ENCODE measurements at places on chromosomes 12 and 14.

GRCh38 chr12:11716794-11717518, 67.5 kb downstream of the ETV6 start:
- no peak for DNase-seq

DNA sequence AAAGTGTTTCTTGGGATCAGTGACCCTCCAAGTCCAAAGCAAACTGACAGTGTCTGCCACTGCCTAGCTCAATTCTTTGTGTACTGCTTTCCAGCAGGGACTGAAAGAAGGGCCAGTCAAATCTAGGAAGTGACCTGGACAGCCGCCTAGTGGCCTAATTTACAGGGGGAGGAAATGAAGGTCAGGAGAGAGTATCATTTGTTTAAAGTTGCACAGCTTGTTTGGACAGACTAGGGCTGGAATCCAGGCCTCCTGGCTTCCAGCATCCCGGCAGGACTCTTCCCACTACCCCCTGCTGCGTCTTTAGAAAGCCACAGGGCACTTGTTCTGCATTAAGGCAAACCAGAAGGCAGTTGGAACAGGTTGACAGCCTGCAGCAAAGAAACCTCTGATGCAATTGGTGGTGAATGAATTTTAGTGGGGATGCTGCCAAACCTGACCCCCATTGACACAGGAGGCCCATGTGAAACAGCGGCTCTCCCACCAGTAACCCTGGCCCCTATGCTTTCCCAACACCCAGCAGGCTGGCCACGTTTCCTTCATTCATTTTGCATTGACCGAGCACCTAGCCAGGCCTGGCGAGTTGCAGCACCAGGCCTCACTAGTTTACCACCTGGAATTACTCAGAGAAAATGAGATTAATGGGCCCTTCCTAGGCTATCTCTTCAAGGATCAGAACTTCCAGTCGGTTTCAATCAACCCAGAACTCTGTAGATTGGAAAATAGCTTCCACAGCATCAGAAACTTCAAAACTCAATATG, 28.2 kb downstream of the GALNT16 start:
- peak; percentile 73 for DNase-seq

GRCh38 chr14:101069228-101069549, 165.7 kb upstream of the RTL1 start:
- no peak for DNase-seq

- DNase-seq, result peak; percentile 8
Observed at GRCh38 chr12:101343893-101344292, 63.7 kb downstream of the ARL1 start.

DNA sequence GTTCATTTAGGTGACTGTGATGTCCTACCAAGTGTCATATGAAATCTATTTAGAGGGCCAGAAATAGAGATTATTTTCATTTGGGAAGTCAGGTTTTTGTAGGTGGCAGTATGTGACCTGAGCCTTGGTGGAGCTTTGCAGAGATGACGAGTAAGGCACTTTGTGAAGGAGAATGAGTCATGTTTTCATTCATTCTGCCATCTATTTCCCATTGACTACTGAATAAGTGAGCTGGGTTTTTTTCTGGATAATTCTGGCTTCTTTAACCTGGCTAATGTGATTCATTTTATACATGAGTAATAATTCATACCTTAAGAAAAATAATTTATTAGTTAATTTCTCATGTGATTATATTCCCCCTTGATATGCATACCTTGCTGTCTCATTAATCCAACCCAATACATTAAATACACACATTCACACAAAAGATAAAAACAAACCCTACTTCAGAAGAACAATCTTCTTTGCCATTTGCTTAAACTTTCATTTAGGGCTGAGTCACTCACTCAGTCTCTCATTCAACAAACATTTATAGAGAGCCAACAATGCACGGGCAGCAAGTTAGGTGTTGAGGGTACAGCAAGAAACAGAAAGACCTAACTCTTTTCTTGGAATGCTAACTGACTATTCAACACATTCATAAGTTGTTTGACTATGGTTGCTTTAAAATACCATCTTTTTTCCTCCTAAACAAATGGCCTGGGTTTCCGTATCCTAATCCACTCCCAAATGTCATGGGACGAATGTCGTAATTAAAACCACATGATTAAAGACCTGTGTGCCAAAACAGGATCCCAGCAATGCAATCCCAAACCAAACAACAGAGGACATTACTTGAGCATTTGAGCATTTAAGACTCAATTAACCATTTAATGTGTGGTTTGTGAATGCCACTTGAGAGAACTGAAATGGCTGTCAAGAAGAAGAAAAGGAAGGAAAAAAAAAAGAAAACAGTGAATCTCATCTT, 78.0 kb downstream of the KITLG start:
- DNase-seq, result peak; percentile 65

DNA sequence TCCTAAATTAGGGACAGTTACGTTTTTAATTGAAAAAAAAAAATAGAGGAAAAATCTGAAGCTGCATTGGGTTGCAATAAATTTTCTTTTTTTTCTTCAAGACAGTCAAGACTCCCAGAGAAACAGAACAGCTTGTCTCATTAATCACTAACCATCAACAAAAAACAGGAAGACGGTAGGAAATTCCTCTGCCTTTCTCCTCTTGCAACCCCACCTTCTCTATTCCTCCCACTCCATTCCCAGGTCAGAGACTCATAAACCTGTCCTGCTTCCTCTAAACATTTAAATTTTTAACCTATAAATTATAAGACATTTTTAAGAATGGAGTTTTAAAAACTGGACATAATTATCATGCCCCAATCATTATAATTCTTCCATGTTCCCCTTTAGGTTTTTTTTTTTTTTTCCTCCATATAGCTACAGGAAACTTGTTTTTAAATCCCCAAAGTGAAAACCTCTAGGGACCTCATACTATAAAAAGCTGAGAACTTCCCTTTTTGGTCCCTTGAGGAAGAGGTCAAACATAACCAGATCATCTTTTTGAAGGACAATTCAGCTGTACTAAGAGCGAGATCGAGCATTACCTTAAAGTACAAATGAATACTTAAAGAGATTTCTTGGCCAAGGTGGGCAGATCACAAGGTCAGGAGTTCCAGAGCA, 36.0 kb downstream of the CPM start:
- no peak for DNase-seq

GRCh38 chr14:65225299-65226159, 123.2 kb upstream of the MAX start:
- DNase-seq, result no peak

- no peak for DNase-seq
Observed at GRCh38 chr12:116381240-116381743, 103.8 kb upstream of the MED13L start.

DNA sequence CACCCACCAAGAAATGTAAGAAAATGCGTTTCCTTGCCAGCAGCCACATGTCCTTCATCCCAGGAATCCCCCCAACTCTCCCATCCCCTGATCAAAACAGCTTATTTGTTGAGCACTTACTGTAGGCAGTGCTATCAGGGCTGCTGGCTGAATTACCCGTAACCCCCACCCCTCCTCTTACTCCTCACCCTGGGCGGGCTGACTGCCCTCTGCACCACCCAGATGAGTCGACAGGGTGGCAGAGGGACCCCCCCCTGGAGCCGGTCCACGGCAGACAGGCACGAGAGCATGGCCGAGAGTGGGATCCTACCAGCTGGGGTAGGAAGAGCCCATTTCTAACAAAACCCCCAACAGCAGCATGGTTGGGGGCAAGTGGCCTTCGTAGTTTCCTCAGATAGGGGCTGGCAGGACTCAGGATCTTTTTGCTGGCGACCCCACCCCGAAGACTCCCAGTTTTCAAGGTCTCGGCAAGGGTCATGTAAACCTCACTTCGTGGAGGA, 1.1 kb upstream of the RHOF start:
- DNase-seq, result no peak

DNA sequence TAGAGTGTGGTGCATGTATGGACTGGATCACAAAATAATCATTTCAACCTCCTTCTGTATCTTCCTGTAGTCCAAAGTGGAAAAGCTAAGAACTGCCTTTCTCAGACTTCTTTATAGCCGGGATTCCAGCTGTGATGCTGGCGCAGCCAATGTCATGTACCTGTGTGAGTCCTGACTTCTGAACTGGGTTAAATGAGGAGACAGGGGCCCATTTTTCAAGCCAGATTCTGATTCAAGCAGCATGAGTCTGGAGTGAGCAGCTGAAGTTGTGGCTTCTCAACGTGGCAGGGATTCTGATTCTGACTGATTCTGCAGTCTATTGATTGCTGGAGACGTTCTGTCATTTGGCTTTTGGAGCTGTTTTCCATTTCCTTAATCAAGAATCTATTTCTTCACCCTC, 111.2 kb downstream of the ST8SIA1 start:
- no peak for DNase-seq

DNA sequence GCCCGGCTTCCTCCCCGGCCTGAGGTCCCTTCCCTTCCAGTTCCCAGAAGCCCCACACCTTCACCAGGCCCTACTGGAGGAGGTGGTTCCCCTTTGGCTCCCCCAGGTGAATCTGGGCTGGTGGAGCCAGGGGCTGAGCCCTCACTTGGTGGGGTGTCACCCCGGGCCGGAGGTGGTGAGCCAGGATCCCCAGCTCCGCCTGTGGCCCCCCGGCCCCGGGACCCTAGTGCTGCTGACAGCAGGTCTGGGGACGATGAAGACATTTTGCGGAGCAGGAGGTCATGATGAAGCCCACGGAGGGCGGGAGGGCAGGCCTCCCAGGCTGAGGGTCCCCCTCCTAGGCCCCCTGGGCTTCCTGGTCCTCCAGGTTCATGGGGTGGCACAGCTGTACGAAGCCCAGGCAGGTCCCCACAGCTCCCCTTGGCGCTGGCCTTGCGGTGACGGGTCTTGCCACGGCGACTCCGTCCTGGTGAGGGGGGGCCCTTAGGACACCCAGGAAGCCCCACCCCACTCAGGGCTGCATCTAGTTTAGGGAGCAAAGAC, 16.6 kb downstream of the MAP3K12 start:
- no peak for DNase-seq

- no peak for DNase-seq
Observed at GRCh38 chr14:87686746-87687145, 306.2 kb downstream of the GALC start.

Measured in astrocyte of the hippocampus (primary cell).